Aortic smooth muscle cell (primary cell): ENCODE measurements at places on chromosomes 2 and 18. TPM values are rescaled to one million over a fixed set of nuclear protein-coding genes. Genes with fewer than 3 reads are reported as not detected.

The SAG gene
- not detected in 2 replicates for total RNA-seq

The CD8B2 gene
- not detected in 2 replicates for total RNA-seq

The ABCA12 gene
- under 0.01 TPM in 2 replicates for total RNA-seq

The EN1 gene
- not detected in 2 replicates for total RNA-seq

The MC5R gene
- not detected in 2 replicates for total RNA-seq

The PPP1R1C gene
- 0.26 and 0.56 TPM in 2 replicates for total RNA-seq

The MYCN gene
- total RNA-seq, result not detected in 2 replicates

The SYT4 gene
- not detected in 2 replicates for total RNA-seq

The SLC39A6 gene
- total RNA-seq, result 101 and 108 TPM in 2 replicates

The SERPINB3 gene
- total RNA-seq, result not detected in 2 replicates

The MATN3 gene
- total RNA-seq, result 0.26 and 0.44 TPM in 2 replicates

The GALNT3 gene
- 0.44 and 2.0 TPM in 2 replicates for total RNA-seq

The HDAC4 gene
- total RNA-seq, result 9.8 and 12.4 TPM in 2 replicates

The CNDP1 gene
- 0.06 TPM in 1 of 2 replicates, not detected in the other for total RNA-seq

The BOK gene
- total RNA-seq, result 4.0 and 4.9 TPM in 2 replicates

The CHRNG gene
- total RNA-seq, result not detected in 2 replicates

The GYPC gene
- 83.0 and 83.9 TPM in 2 replicates for total RNA-seq

The IL36RN gene
- total RNA-seq, result not detected in 2 replicates

The EFR3B gene
- 1.4 and 3.3 TPM in 2 replicates for total RNA-seq

The ST6GAL2 gene
- total RNA-seq, result not detected in 2 replicates

The VWC2L gene
- under 0.01 TPM in 1 of 2 replicates, not detected in the other for total RNA-seq

The MROH2A gene
- not detected in 2 replicates for total RNA-seq

The DAPL1 gene
- not detected in 2 replicates for total RNA-seq

The OBSL1 gene
- 28.4 and 43.8 TPM in 2 replicates for total RNA-seq

The SNRPD1 gene
- 30.7 and 36.9 TPM in 2 replicates for total RNA-seq

The FEV gene
- not detected in 2 replicates for total RNA-seq

The RAD51AP2 gene
- not detected in 2 replicates for total RNA-seq
